Fibroblast of skin of left biceps (primary cell): ENCODE measurements at places on chromosomes 16 and 17.

DNA sequence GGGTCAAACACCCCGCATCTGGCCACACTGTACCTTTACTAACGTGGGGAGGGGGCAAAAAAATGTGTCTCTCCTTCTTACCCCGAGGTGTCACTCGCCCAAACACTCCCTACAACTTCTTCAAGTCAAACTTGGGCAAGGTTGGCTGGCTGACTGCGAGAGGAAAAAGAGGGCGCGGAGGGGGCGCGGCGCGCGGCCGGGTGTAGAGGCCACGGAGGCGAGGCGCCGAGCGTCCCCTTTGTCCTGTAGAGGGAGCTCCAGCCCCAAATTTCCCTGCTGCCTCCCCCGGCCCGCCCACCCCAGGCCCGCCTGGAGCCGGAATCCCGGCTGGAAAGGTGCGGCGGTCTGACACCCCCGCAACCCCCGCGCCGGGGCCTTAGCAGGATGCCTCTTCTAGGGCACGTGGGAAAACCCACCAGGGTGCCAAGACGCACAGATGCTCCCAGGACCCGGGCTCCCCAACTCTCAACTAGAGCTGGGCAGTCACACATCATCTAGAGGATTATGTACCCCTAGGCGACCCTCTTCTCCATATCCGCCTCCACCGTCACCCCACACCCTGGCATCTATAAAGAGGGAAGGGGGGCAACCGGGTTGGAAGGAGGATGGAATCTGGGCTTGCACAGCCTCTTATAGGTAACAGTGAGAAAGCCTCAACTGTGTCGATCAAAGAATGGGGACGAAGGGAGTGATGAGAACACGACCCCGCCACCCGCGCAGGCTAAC, 4.2 kb downstream of the IRX3 start:
- no peak for DNase-seq

DNA sequence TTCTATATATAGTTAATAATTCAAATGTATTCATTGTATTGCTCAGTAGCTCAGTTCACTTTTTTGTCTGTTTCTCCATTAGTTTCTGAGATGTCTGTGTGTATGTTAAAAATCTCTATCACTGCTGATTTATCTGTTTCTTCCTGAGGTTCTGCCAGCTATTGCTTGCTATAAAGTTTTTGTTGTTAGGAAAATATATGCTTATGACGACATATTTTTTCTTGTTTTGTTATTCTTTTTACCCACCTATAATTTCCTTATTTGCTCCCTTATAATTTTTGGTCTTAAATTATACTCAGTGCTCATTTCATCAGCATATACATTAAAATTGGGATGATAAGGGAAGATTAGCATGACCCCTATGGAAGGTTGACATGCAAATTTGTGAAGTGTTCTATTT, 200.6 kb downstream of the GSG1L start:
- no peak for DNase-seq

- DNase-seq, result peak; percentile 99
These were observed 965 bp upstream of the PHF12 start for GRCh38 chr17:28951991-28952975.

GRCh38 chr16:23597003-23597756, 1.1 kb upstream of the NDUFAB1 start:
- DNase-seq, result no peak

DNA sequence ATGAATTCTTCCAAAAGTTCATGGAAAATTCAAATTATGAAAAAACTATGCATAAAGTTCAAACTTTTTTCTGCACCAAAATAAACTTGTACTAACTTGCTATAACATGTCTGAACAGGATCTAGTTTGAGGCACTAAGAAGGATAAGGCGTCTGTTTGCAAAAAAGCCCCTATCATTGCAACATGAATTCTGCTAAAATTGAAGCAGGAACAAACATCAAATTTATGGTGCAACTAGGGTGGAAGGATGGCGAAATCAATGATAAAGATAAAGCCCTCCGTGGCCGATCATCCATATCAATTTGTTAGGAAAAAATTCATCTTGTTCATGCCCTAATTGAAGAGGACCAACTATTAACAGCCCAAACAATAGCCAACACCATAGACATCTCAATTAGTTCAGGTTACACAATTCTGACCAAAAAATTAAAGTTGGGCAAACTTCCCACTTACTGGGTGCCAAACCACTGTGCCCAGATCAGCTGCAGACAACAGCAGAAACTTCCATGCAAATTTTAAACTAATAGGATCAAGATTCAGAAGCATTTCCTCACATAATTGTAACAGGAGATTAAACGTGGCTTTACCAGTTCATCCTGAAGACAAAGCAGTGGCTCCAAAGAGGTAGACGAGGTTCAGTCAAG, 12.9 kb downstream of the IL21R start:
- no peak for DNase-seq

GRCh38 chr17:56978441-56979090, 635 bp downstream of the SCPEP1 start:
- no peak for DNase-seq

- no peak for DNase-seq
These were observed 650 bp downstream of the EPN3 start for GRCh38 chr17:50533185-50533584.

- DNase-seq, result no peak
These were observed 9.3 kb upstream of the ASIC2 start for GRCh38 chr17:33302394-33302793.

- DNase-seq, result no peak
These were observed 310.3 kb upstream of the CCL2 start for GRCh38 chr17:33944826-33945225.

DNA sequence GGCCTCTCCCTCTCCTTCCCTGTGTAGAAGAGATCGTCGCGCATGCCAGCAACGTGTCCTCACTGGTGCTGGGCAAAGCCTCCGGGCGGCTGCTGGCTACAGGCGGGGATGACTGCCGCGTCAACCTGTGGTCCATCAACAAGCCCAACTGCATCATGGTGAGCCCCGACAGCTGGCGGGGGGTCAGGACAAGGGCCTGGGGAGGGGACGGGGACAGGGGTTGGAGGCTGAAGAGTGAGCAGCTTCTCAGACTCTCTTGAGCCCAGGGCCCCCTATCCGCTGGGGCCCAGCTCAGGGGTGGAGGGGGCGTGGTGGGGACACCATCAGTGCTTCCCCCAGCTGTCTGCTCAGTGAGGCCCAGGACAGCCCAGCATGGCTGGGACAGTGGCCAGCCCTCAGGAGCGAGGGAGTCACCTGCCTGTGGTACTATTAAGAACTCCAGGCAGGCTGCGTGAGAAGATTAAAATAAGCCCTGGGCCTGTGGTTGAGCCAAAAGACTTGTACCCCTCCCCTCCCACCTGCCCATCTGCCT, 6.2 kb downstream of the KATNB1 start:
- no peak for DNase-seq

- no peak for DNase-seq
These were observed 1.6 kb downstream of the TMEM114 start for GRCh38 chr16:8588682-8589056.

DNA sequence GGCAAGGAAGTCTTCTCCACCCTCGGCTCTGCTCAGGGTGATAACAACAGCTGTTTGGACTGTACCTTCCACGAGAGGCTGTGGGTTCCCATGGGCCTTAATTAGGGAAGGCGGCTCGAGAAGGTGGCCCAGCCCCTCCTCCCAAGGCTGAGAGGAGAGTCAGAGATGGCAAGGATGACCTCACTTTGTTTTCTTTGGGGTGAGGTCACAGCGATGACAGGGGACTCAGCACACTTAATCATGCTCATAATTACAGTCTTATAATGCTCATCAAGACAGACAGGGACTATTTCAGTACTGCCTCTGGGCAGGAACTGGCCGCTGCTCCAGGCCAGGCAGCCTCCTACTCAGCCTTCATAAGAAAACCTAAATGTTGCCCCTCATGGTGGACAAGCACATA, 19.7 kb downstream of the WFDC1 start:
- DNase-seq, result no peak

GRCh38 chr17:77728871-77729270, 229.6 kb upstream of the TNRC6C start:
- DNase-seq, result no peak

DNA sequence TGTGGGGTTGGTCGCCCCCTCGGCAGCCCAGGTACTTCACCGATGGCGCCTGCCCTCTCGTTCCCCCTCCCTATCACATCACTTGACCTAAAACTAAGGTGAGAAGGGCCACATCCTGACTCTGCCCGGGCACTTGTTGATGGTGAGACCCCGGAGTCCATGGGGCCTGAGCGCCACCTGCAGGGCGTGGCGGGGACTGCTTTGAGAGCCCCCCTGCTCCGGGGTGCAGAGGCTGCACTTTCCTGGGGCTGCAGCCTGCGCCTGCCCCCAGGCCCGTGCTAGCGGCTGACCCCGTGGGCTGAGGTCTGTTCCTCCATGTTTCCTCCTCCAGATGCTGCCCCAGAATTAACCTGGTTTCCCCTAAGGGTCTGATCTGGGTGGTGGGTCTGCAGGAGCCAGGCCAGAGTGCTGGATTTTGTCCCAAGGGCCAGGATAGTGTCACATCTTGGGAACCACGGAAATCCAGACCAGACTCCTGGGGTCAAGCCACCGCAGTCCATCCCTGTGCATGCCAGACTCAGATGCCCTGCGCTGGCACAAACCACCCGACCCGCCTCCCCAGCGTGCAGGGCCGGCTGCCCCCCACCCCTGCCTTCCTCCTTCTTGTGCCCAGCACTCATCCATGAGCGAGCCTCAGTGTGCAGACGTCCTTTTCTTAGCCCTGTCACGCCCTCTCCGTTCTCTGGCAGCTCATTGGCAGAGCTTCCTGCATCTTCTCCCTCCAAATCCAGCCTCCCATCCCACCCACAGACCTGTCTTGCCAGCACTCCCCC, 2.7 kb downstream of the NDUFAF8 start:
- no peak for DNase-seq

- DNase-seq, result no peak
These were observed 22.9 kb downstream of the KLHDC4 start for GRCh38 chr16:87742781-87743490.

- no peak for DNase-seq
These were observed 510.6 kb downstream of the RBFOX1 start for GRCh38 chr16:7843261-7843660.

DNA sequence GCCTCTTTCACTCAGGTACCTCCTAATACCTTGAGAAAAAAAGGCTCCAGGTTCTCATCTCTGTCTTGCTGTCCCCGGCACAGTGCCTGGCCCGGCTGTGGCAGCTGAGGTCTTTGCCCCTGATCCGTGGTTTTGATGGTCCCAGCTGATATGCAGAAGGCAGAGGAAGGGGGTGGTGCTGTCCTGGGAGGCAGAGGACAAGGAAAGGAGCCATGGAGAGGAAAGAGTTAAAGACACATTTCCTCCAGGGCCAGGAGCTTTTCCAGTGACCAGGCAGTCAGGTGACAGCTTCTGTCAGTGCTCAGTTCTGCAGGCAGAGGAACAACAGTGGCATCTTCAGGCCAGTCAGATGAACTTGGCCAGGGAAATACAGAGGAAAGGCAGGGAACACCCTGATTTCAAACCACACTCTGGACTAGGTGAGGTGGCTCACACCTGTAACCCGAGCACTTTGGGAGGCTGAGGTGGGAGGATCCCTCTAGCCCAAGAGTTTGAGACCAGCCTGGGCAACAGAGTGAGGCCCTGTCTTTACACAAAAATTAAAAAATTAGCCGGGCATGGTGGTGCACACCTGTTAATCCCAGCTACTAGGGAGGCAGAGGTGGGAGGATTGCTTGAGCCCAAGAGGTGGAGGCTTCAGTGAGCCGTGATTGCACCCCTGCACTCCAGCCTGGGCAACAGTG, 3.3 kb upstream of the COG1 start:
- DNase-seq, result no peak

- no peak for DNase-seq
These were observed 10.7 kb upstream of the GFAP start for GRCh38 chr17:44925731-44926697.

- DNase-seq, result peak; percentile 85
These were observed 126.0 kb upstream of the SDK2 start for GRCh38 chr17:73770115-73770848.

- no peak for DNase-seq
These were observed 867.3 kb upstream of the GOT2 start for GRCh38 chr16:59601452-59601851.

GRCh38 chr16:82331397-82331796, 161.4 kb upstream of the MPHOSPH6 start:
- DNase-seq, result no peak

DNA sequence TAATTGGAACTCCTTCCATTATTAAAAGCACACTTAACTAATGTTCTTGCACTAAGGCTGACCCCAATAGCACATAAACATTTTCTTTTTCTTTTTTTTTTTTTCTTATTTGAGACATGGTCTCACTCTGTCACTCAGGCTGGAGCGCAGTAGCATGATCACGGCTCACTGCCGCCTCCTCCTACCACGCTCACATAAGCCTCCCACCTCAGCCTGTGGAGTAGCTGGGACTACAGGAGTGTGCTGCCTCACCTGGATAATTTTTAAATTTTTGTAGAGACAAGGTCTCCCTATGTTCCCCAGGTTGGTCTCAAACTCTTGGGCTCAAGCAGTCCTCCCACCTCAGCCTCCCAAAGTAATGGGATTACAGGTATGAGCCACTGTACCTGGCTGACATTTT, 1.2 kb upstream of the ZNF652 start:
- no peak for DNase-seq

- DNase-seq, result peak; percentile 82
These were observed 8.0 kb downstream of the RNF157 start for GRCh38 chr17:76232342-76232741.

DNA sequence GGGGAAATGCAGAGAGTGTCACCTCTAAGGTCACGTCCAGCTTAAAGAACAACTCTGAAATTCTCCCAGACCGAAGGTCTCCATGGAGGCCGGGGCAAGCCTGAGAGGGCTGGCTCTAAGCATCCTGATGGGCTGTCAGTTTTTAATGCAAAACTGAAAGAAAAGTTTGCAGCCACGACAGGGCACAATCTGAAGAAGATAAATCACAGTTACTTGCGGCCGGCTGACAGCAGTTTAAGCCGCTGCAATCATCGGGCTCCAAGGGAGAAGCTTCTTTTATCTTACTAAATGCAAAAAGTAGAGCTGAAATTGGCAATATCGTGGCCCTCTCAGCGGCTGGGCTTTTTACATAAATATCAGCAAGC, 168.8 kb downstream of the CYLD start:
- no peak for DNase-seq

GRCh38 chr17:78852709-78853121, 12.1 kb upstream of the USP36 start:
- DNase-seq, result no peak

DNA sequence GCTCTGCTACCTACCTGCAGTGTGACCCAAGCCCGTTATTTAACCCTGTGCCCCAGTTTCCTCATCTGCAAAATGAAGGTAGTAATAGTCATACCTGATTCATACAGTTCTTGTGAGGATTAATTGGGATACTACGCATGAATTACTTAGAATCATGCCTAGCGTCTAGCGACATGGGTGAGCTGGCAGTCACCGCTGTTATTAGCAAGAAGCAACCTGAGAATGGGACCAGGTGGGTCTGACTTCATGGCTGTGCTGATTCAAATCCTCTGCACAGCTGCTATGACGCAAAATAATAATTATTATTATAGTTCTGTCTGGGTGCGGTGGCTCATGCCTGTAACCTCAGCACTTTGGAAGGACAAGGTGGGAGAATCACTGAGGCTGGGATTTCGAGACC, 7.9 kb downstream of the SOCS1 start:
- DNase-seq, result no peak
